Activated CD8-positive, alpha-beta T cell treated with anti-CD3 and anti-CD28 coated beads for 36 hours (primary cell): ENCODE measurements at places on chromosomes 4 and X. TPM values are rescaled to one million over a fixed set of nuclear protein-coding genes. Genes with fewer than 3 reads are reported as not detected.
A peak's percentile ranks its signal among the peaks of the same experiment; 100 is the strongest.

- H3K27ac ChIP-seq, result no peak overlapping the region
- DNase-seq, result no peak
- H3K4me1 ChIP-seq, result no peaks in the 10 kb centered on the region
- H3K27me3 ChIP-seq, result no peaks in the 10 kb centered on the region
- H3K4me3 ChIP-seq, result no peak overlapping the region
These were observed 255.3 kb upstream of the NRK start for GRCh38 chrX:105567082-105567481.

DNA sequence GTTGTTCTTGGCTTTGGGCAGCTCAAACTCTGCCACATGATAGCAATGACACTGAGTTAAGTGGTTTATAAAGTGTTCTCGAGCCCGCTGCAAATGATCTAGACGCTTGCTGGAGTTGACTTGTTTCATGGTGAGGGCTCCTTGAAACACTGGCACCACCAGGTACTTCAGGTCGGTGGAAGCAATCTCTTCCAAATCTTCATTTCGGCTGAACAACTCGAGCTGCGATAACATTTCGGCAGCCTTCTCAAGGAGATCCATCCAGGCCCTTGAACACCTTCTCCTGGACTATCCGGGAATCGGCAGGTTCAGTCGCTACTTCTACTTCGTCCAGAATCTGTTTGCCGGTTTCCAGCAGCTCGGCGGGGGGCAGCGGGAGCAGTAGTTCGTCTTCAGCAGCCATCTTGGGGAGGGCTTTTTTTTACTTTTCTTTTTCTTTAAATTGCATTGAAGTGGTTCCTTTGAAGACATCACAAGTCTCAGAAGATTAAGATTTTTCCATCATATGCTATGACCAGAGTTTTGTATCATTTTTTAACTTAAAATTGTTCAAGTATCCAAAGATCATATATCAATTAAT lies 28.0 kb downstream of the HNRNPDL start:
- H3K4me3 ChIP-seq, result no peak overlapping the region
- H3K4me1 ChIP-seq, result no peaks in the 10 kb centered on the region
- no peak for DNase-seq
- H3K27ac ChIP-seq, result no peak overlapping the region

DNA sequence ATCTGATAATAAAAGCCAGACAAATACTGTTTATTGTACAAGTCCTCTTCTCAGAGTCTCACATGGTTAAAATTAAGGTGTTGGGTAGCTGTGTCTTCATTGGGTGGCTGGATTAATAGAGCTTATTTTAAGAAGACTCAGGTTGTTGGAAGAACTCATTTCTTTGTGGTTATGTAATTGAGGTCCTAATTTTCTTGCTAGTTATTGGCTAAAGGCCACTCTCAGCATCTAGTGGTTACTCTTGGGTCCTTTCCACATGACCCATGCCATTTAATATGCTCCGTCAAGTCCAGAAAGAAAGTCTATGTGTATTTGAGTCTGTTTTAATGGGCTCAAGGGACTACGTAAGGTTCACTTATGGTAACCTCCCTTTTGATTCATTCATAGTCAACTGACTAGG lies 1668.6 kb upstream of the AGA start:
- DNase-seq, result no peak
- H3K4me1 ChIP-seq, result no peaks in the 10 kb centered on the region
- no peak overlapping the region for H3K4me3 ChIP-seq
- no peaks in the 10 kb centered on the region for H3K36me3 ChIP-seq
- no peak overlapping the region for H3K27ac ChIP-seq

DNA sequence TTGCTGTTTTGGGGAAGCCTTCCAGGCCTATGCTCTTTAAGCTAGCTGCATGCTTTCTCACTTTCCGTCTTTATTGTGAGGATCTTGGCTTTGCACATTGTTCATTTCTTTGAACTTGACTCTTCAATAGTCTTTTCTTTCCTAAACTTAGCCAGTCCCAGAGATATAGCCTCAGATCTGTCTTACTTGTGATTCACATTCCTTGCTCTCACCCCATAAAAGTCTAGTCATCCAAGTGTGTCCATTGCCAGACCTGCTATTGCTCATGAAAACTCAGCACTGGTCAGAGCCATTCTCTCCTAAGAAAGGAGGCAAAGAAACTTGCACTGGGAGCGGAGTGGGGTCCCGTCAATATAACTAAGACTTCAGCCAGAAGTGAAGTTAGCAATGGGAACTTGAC lies 275.0 kb upstream of the CTSO start:
- H3K4me3 ChIP-seq, result no peak overlapping the region
- no peak overlapping the region for H3K27ac ChIP-seq
- no peaks in the 10 kb centered on the region for H3K27me3 ChIP-seq
- no peak for DNase-seq

DNA sequence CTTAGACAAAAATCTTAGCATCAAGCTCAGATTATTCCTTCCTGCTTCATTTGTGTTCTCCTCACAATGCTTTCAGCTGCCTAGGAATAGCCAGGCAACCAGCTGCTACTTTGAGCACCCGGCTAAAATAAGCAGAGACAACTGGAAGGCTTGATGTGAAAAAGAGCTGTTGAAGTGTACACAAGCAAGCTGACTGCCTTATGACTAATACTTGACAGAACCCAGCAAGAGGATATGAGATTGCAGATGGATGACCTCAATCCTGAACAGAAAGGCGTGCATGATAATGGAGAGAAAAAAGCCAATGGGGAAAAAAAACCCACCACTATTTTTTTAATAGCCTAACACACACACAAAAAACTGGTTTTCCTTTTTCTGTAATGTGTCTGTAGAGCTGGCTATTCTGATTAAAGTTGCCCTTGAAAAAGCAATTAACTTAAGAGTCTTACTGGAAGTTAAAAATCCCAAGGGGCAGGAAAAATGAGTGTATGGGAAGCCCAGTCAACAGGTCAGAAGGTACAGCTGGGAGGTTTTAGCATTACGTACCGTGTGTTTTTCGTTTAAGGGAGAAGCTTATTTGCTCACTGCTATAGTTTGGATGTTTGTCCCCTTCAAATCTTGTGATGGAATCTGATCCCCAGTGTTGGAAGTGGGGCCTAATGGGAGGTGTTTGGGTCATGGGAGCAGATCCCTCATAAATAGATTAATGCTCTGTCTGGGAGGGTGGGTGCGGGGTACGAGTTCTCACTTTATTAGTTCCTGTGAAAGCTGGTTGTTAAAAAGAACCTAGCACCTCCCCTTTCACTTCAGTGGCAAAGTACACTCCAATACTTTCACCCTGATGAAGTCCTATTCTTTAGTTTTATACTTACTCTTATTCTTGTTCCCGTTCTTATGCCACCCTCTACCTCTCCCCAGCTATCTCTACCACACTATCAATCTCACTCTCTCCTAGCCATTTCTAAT lies 37.1 kb upstream of the HERC6 start:
- no peak for DNase-seq
- no peaks in the 10 kb centered on the region for H3K27me3 ChIP-seq
- no peaks in the 10 kb centered on the region for H3K36me3 ChIP-seq
- no peak overlapping the region for H3K27ac ChIP-seq

- DNase-seq, result no peak
- H3K4me1 ChIP-seq, result no peaks in the 10 kb centered on the region
- H3K4me3 ChIP-seq, result no peak overlapping the region
These were observed 190.6 kb upstream of the TTC29 start for GRCh38 chr4:147136310-147136709.

DNA sequence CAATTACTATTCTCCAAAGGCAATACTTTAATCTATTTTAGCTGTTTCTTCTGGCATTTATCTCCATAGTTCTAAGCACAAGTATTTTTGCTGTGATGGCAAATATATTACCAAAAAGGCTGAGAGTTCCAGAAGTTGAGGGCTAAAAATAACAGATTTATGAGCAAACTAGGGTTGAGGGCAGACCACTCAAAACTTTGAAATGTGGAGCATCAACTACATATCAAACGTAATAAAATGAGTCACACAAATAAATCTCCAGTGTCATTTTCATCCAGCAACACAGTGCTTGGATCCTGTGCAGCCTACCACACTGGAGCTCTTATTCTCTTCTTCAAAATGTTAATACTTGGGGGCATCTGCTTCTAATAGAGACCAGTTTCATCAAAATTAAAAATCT lies 163.9 kb downstream of the HS3ST1 start:
- H3K4me1 ChIP-seq, result no peaks in the 10 kb centered on the region
- no peaks in the 10 kb centered on the region for H3K36me3 ChIP-seq
- no peak overlapping the region for H3K4me3 ChIP-seq
- H3K27me3 ChIP-seq, result peaks cover 3% of the 10 kb centered on the region
- DNase-seq, result no peak

DNA sequence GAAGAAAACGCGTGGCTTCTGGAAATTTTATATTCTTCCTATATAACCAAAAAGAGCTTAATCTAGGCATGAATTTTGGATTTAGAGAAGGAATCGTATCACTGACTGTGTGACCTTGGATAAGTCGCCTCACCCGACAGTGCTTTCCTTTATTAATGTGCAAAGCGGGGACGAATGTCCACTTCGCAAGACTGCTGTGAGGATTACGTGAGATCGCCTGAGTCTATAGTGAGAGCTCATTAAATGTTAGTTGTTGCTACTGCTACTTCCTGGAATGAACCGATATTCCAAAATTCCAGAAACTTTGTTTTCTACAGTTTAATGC lies 448 bp upstream of the TBC1D8B start:
- H3K4me1 ChIP-seq, result peaks cover 3% of the 10 kb centered on the region
- H3K27ac ChIP-seq, result no peak overlapping the region
- DNase-seq, result no peak
- peak overlapping the region; percentile 77 for H3K4me3 ChIP-seq
- H3K27me3 ChIP-seq, result peaks cover 35% of the 10 kb centered on the region

- no peaks in the 10 kb centered on the region for H3K36me3 ChIP-seq
- no peak overlapping the region for H3K4me3 ChIP-seq
- no peak overlapping the region for H3K27ac ChIP-seq
- H3K27me3 ChIP-seq, result no peaks in the 10 kb centered on the region
- no peaks in the 10 kb centered on the region for H3K4me1 ChIP-seq
These were observed 191.8 kb downstream of the ADAM29 start for GRCh38 chr4:175109933-175110332.

GRCh38 chrX:11531226-11531625 lies 134.5 kb downstream of the ARHGAP6 start:
- no peak overlapping the region for H3K4me3 ChIP-seq
- H3K27ac ChIP-seq, result no peak overlapping the region
- no peak for DNase-seq

DNA sequence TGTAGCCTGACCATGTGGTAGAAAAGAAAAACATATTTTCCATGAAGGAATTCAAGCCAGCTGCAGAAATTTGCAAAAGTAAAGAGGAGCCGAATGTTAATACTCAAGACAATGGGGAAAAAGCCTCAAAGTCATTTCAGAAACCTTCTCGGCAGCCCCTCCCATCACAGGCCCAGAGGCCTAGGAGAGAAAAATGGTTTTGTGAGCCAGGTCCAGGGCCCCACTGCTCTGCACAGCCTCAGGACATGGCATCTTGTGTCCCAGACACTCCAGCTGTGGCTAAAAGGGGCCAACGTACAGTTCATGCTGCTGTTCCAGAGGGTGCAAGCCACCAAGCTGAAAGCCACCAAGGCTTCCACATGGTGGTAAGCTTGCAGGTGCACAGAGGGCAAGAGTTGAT lies 50.9 kb upstream of the BBS12 start:
- H3K27ac ChIP-seq, result no peak overlapping the region
- H3K4me1 ChIP-seq, result no peaks in the 10 kb centered on the region
- peaks cover 4% of the 10 kb centered on the region for H3K36me3 ChIP-seq
- no peak for DNase-seq

DNA sequence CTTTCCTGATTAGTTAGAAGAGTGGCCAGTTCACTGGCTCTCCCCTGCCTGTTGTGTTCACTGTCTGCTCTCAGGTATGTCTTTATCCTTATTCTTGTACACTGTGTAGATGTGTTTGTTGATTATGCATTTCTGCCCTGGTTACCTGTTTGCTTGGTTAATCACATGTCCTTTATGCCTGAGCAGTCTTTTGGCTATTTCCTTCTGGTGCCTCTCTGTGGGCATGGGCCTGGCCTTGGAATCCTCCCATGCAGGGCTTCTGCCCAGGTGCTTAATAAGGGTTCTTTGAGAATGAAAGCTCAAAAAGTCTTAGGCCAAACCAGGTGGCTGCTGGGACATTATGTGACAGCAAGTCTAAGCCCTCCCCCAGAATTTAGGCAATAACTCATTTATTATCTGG lies 26.5 kb downstream of the OTUD6A start:
- no peak overlapping the region for H3K27ac ChIP-seq
- H3K36me3 ChIP-seq, result no peaks in the 10 kb centered on the region
- no peaks in the 10 kb centered on the region for H3K27me3 ChIP-seq
- no peak for DNase-seq

GRCh38 chr4:144355811-144356757 lies 215.6 kb upstream of the GYPA start:
- no peak overlapping the region for H3K27ac ChIP-seq

DNA sequence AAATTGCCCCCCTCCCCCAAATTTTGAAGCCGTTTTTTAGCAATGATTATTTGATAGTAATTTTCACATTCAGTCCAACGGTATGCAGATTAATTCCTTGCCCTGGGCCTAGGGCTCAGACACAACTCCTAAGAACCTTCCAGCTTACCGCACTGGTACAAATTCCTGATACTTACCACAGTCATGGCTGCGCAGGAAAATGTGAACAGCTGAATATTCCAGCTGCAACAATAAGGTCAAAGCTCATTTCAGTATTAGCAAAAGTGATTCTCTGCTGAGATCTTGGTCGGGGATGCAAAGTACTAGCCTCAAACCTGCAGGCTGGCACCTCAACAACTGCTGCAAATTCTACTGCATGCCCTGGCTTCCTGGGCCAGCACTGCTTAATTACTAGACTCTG lies 3.0 kb downstream of the ATP11C start:
- no peak for DNase-seq
- peak overlapping the region; percentile 76 for H3K4me3 ChIP-seq
- peaks cover 35% of the 10 kb centered on the region for H3K4me1 ChIP-seq
- no peaks in the 10 kb centered on the region for H3K27me3 ChIP-seq
- H3K36me3 ChIP-seq, result peaks cover 2% of the 10 kb centered on the region

DNA sequence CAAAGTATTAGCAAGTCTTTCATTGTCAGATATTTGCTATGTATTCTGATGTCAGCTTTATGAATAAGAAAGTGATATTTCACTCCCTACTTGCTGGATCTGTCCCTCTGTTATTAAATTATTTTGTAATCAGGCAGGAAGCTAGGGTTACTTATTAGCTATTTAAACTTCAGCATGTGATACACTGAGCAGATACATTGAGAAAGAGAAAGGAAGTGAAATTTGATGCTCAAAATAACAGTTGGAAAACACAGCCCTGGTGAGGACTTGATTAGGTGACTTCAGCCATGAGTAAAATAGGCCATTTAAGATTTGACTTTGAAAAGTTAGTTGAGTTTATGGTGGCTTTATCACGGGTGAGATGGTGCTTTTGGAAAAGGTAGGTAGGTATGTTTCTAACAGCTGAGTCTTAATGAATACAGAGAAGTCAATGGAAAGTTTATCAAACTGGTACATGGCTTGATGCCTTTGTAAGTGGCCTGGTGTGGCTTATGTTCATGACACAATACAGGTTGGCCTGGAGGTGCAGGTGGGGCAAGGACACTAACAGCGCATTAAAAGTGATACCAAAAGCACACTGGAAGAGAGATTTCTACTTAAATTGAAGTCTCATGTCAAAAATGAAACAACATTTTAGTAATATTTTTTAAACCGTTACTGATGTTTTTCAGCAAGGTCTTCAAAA lies 321.2 kb upstream of the SPOCK3 start:
- H3K4me1 ChIP-seq, result no peaks in the 10 kb centered on the region
- H3K27ac ChIP-seq, result no peak overlapping the region
- no peaks in the 10 kb centered on the region for H3K36me3 ChIP-seq
- H3K4me3 ChIP-seq, result no peak overlapping the region
- DNase-seq, result no peak
- no peaks in the 10 kb centered on the region for H3K27me3 ChIP-seq

The UGT2B11 gene
- not detected for total RNA-seq

The IL3RA gene
- not detected for total RNA-seq

The ALB gene
- not detected for total RNA-seq
